ENCODE measurements at places on chromosomes 5 and 9. TPM values are rescaled to one million over a fixed set of nuclear protein-coding genes. Genes with fewer than 3 reads are reported as not detected.

The LCN1 gene
- not detected for total RNA-seq

The PKD2L2 gene
- under 0.01 TPM for total RNA-seq

DNA sequence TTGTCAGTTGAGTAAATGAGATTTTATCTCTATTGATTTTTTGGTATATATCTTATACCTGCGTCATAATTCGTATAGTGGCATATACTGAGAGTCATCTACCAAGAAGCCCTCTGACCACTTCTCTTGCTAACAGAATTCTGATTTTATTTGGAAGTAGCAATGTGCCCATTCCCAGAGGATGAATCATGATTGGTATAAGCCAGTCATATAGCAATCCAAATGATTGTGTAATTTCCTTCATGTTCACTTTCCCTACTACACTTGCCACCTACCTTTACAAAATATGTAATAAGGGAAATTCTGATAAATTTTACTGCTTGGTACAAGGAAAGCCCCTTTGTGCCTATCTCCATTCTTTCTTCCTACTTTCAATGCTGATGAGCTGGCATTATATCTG lies 16.1 kb upstream of the ZNF462 start:
- peak; percentile 85 for DNase-seq

DNA sequence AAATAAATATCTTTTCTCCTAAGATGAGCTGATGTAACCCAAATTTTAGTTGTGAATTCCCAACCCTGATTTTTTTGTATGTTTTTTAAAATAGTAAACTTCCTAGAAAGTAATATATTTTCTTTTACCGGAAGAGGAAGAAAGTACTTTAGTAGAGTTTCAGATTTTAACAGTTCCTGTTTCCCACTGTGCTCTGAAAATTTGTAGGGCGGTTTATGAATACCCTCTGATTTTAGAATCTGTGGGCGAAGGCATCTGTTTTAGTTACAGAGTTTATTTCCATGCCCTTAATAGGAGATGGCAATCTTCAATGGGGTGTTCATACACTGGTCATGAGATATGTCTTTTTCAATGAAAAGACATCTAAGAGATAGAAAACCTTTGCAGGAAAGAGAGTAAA lies 3.7 kb upstream of the HOMER1 start:
- no peak for DNase-seq

GRCh38 chr5:135460246-135461033 lies 8.3 kb upstream of the TIFAB start:
- DNase-seq = no peak

- no peak for DNase-seq
Measured at GRCh38 chr5:73592551-73592950, 27.0 kb downstream of the UTP15 start.

Data from osteoblast (primary cell).